Fibroblast of the conjunctiva (primary cell): ENCODE measurements at places on chromosomes 1 and 21.
A peak's percentile ranks its signal among the peaks of the same experiment; 100 is the strongest.

DNA sequence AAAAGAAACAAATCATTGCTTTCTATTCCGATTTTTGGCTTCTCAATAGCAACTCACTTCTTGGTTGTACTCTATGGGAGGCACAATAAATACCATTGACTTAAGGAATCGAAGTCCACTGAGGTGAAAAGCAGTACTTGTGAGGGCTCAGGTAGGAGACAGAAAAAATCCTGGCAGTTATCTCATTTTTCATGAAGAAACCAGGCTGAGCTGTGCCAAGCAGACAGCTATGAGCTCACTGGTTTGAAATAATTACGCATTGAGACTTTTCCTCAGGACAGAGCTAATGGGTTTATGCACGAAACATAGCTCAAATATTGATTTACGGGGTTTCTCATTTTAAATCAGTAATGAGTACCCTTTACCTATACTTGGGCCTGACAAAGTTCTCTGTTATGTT is 18.5 kb downstream of the COLGALT2 start:
- no peak for DNase-seq

DNA sequence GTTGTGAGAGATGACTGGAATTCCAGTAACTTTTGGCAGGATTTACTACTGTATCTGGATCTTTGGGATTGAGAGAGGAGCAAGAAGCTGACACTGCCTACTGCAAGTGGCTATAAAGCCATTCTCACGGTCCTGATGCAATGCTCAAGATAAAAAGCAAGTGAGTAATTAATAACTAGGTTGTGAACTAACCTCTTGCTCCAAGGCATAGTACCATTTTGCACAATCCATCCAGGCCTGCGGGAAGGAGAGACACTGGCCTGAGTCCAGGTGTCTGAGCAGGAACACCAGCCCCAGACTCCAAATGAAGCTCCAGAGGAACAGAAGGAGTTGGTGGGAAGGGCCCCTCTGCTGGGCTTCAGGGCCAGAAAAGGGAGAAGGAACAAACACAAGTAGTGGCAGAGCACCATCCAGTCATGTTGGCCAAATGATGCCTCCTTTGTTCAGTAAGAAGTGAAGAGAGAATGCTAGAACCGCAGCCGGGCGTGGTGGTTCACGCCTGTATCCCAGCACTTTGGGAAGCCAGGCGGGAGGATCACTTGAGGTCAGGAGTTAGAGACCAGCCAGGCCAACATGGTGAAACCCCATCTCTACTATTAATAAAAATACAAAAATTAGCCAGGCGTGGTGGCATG is 9.9 kb upstream of the SLC45A3 start:
- DNase-seq, result no peak

GRCh38 chr1:91901231-91901630 is 15.3 kb upstream of the TGFBR3 start:
- no peak for DNase-seq

DNA sequence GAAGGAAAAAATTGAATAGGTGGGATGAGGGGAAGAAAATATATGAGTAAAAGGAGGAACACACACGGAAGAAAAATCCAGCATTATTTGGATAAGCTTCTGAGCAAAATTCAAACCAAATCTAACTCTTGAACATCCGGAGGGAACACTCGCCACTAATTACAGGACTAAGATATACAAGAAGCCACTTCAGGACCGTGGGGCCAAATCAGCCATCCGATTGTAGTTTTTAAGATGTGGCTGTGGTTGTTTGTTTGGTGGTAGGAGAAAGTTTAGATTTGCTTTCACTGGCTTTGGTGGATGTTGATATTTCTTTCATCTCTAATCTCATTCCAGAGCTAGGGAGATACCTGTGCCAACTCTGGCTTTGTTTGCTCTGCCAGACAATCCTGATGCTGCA is 43.7 kb upstream of the ADAMTS1 start:
- DNase-seq, result no peak

DNA sequence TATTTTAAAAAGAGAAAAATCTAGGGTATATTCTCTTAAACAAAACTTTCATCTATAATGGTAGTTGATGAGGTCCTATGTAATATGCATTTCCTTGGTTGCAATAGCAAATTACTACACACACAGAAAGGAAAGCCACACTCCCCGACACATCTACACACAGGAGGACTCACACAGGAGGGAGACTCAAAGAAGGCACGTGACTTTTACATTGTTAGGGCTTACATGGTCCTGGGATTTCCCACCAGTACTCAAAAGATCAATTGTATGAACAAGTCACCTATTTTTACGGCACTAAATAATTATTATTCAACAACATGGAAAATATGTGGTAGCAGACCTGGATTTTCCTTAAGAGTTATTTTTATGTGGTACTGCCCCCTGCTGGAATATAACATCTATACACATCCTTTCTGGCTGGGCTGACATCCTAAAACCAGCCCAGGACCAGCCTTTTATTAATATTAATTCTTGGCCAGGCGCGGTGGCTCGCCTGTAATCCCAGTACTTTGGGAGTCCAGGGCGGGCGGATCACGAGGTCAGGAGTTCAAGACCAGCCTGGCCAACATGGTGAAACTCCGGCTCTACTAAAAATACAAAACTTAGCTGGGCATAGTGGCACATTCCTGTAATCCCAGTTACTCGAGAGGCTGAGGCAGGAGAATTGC is 33.9 kb upstream of the LGALS8 start:
- DNase-seq, result peak; percentile 41

- no peak for DNase-seq
These were observed 543 bp downstream of the TMEM9 start for GRCh38 chr1:201153474-201154388.

DNA sequence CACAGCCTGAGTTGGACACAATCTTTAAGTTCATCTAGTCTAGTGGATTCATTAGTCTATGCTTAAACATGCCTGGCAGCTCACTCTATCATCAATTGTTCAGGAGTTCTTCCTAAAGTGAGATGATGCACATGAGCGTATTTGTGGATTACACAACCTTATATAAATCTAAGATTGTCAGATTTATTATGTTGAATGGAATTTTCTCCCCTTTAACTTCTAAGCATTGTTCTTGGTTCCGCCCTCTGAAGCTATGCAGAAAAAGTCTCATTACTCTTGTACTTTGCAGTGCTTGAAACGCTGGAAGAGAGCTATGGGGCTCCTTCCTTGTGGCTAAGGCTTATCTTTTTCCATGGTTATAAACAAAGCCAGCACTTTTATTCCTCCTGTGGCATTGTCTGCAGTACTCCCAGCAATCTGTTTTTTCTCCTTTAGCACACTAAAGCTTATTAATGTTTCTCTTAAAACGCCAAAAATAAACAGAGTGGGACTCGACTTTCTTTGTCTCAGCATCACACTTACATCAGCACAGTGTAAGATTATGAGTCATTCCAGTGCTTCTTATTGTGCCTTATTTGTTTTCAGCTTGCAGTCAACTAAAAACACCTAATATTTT is 316.8 kb upstream of the CAMK1G start:
- DNase-seq, result no peak

DNA sequence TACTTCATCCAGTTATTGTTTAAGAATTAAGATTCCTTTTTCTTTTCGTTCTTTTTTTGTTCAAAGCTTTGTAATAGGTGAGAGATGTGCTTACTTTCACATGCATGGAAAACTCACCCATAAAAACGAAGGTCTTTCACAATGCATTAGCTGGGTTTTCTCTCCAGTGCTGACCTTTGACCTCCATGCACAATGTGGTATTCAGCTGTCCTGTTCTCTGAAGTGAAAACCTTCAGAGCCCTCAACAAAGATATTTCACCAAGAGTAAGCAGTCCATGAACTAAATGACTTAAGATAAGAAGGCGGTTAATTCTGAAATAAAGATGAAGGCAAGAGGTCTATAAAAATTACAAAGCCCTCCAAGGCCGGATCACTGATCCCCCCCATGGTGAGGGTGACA is 77.1 kb upstream of the IPO9 start:
- no peak for DNase-seq

GRCh38 chr1:9422911-9423505 is 116.3 kb upstream of the SLC25A33 start:
- no peak for DNase-seq

DNA sequence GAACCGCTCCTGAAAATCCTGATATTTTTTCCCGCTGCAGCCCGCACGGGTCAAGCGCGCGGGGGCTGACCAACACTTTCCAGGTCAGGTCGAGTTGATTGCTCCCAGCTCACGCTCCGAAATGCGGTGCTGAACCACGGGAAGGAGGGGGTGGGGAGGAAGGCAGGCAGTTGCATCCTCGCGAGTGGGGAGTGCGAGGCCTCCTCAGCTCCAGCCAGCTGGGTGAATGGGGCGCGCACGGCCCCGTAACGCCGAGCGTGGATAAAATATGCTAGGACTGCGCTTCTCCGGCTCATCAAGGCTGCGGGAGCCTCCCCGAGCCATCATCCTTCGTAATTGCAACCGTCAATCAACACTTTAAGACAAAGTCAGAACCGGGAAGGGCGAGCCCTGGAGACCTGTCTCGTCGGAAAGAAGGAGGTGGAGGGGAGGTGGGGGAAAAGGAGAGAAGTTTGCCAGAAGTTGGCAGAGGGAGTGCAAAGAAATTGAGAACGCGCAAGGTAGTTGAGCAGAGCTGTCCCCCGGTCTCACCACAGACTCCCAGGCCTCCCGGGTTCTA is 8.0 kb downstream of the NR5A2 start:
- DNase-seq, result no peak

DNA sequence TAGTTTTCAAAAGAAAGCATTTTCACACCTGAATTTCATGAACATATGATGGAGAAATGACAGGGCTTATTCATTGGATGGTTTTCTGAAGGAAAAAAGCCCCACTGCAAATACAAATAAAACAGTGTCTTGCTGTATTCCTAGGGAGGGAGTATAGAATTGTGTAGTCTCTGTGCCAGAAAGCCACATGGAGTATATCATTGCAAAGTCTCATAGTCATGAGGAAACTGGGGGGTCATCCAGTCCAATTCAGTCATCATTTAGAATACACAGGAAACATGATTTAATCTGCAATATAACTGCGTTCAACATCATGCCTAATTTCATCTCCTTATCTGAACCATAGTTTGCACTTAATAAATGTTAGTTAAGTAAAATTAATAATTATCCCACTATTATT is 222.3 kb downstream of the NTNG1 start:
- DNase-seq, result no peak

DNA sequence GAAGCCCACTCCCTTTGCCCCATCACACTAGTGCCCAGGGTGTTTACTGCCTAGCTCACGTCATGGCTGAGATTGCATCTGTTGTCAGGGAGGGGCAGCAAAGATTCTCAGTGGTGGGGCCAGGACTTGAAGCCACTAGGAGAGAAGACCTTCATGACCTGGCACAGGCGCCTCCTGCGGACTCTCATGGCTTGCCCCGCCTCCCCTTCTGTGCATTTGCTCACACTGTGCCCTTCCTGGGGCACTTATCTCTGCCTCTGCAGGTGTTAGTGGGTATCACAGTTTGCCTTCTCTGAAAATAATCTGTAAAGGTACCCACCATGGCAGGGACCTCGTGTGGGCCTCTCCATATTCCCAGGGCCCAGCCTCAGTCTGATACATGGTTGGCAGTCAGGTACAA is 20.1 kb downstream of the PTPRU start:
- DNase-seq, result no peak

GRCh38 chr1:172343240-172344160 is 77.0 kb upstream of the C1orf105 start:
- DNase-seq, result peak; percentile 88

- no peak for DNase-seq
These were observed 488.6 kb downstream of the MRPL39 start for GRCh38 chr21:25118648-25119047.

- no peak for DNase-seq
These were observed 15.6 kb upstream of the BOLA1 start for GRCh38 chr1:149883598-149884247.

GRCh38 chr1:113042285-113043143 is 30.5 kb upstream of the LRIG2 start:
- peak; percentile 75 for DNase-seq

- DNase-seq, result no peak
These were observed 33.5 kb upstream of the ADAM30 start for GRCh38 chr1:119929643-119930315.

DNA sequence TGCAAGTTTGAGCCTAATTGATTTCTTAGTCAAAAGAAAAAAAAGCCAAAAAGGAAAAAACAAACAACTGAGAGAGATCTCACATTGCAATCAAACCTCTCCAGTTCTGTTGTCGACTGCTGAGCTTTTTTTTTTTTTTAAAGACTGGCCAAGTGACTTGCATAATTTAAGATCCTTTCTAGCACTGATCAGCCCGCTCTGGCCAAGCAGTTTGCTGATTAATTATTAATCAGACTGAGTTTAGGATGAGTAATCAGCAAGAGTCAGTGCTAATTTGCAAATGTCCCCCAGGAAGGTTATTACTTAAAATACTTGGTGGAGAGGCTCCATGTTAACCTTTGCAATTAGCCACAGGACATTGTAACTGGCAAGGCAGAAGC is 39.3 kb downstream of the HMGB4 start:
- no peak for DNase-seq

DNA sequence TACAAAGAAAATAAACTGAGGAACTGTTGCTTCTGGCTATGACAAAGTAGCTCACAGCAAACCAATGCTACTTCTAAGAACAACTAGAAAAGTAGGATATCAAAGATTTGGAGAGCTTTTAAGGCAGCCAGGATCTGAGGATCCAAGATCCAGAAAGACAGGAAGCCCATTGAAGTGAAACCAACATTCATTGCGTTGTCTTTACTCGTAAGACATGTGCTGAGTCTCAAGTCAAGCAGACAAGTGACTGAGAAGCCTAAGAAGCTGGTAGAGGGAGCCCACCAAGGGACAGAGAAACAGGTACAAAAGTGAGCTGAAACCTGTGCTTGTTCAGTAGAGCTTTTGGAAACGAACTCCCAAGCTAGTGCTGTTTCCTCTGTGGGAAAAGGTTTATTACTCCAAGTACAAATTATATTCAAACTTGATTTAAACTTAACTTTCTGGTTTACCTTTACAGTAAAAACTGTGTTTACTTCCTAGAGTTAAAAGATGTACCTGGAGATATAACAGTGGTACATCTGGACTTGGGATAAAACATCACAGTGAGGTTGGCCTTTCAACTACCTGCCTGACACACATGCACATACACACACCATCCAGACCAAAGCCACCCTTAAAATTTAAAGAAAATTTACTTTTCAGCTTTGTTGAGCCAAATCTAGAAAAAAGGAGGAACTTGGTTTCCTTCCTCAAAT is 41.2 kb downstream of the NME7 start:
- DNase-seq, result no peak

DNA sequence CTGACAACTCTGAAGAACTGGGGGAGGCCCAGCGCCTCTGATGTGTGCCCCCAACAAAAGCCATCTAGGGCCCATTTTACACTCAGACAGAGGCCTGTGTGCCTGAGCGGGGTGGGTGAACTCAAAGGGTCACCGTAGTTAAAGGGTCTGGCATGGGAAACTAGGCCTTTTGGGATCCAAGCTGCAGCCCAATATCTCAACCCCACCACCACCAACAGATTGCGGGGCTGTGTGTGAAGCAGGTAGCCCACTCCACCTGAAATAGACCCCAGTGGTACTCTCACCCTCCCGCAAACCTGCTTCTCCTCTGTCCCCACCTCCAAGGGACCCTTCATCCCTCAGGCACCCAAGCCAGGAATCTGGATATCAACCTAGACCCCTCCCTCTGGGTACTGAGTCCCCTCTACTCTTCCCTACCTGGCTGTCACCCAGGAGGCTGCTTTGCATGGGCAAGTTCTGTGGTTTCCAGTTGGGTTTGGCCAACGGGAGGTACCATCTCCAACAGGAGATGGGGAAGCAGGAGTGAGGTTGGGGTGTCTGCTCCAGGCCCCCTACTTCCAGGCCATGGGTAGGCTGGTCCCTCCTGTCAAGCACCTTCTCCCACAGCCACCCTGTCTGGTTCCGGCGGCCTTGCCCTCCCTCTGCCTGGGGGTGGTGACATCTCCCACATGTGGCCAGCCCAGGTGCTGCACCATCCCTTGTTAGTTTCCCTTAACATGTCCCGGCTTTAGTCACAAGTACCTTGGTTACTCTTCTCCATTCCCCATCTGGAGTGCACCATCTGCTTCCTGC is 35.2 kb upstream of the LRP8 start:
- DNase-seq, result no peak
